ENCODE measurements at places on chromosomes 6 and 20.

DNA sequence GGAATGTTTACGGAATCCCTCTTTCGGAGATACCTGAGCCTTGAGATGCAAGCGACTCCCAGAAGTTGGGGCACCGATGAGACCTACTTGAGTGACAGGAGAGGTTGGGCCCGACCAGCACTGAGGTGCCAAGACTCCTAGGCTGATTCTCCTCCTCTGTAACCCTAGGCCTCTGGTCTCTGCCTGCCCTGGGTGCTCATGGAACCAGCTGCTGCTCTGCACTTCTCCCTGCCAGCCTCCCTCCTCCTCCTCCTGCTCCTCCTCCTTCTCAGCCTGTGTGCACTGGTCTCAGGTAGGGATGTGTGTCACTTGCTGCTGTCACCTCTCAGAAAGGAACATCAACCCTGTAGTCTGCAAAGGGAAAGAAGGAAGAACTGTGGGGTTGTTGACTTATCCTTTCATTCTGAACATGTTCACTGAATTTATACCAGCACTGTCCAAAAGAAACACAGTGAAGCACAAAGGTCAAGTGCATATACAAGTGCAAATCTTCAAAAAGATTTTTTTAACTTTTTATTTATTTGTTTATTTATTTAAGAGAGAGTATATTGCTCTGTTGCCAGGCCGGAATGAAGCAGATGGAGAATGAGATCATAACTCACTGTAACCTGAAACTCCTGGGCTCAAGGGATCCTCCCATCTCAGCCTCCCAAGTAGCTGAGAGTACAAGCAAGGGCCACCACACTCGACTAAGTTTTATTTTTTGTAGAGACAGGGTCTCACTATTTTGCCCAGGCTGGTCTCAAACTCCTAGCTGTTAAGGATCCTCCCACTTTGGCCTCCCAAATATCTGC lies 913 bp downstream of the BTN2A2 start:
- peak; percentile 65 for DNase-seq

GRCh38 chr6:71460933-71461332 lies 172.3 kb downstream of the OGFRL1 start:
- no peak for DNase-seq

GRCh38 chr6:130322673-130323268 lies 43.0 kb upstream of the TMEM200A start:
- peak; percentile 48 for DNase-seq

GRCh38 chr6:99811636-99812035 lies 182.4 kb downstream of the MCHR2 start:
- no peak for DNase-seq

GRCh38 chr6:150865406-150866146 lies at the start of gene MTHFD1L:
Gene MTHFD1L (plus strand): TSS chr6:150865702. CDS start chr6:150865823, 121 bp downstream.
- DNase-seq, result no peak

DNA sequence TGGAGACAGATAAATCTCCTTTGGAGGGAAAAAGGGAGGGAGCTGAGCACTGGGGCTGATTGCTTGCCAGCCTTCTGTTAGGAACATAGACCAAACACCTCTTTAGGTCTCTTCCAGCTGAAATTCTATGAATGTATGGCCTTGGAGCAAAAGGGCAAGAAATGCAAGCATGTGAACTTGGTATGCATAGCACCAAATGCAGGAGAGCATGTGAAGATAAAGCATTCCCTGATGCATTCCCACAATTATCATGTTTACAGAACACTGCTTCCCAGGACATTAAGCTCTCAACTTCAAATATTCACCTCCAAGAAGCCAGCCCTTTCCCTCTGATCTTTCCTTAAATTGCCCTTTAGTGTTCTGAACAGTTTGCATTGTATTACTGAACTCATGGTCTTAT lies 15.6 kb downstream of the RIPOR2 start:
- DNase-seq, result no peak

- no peak for DNase-seq
These were observed 714 bp downstream of the AIF1 start for GRCh38 chr6:31615748-31616147.

DNA sequence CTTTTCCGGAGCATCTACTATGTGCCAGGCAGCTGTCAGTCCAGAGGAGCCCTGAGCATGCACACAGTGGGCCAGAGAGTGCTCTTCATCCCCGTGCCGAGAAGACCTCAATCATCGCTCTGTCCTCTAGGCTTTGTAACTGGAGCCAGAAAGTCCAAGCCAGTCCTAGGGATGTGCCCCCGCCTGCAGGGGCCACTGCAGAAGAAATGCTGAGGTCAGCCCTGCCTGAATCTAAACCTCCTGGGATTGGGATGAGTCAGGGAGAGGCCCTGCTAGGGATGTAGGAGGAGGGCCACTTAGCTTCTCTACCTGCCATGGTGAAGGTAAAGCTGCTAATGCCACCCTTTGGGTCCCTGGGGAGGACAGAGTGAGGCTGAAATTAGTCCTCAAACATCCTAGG lies 146.8 kb downstream of the CDC5L start:
- DNase-seq, result no peak

DNA sequence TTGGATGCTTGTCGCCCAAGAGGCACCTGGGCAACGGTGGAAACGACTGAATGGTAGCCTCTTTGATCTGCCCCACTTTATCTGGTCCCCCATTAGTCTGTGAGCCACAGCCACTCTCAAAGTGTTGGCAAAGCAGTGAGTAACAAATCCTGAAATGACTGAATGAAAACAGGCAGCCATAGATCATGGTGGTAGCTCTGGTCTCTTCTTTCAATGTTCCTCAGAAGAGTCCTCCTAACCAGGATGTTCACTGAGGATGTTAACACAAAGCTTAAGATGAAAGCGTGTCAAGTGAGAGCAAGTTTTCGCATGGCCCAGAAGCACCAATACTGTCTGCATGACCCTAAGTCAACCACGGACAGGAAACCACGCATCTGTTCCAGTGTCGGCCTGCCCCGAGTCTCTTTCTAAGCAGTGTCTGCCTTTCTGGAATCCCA lies 107.3 kb downstream of the IRF4 start:
- no peak for DNase-seq

DNA sequence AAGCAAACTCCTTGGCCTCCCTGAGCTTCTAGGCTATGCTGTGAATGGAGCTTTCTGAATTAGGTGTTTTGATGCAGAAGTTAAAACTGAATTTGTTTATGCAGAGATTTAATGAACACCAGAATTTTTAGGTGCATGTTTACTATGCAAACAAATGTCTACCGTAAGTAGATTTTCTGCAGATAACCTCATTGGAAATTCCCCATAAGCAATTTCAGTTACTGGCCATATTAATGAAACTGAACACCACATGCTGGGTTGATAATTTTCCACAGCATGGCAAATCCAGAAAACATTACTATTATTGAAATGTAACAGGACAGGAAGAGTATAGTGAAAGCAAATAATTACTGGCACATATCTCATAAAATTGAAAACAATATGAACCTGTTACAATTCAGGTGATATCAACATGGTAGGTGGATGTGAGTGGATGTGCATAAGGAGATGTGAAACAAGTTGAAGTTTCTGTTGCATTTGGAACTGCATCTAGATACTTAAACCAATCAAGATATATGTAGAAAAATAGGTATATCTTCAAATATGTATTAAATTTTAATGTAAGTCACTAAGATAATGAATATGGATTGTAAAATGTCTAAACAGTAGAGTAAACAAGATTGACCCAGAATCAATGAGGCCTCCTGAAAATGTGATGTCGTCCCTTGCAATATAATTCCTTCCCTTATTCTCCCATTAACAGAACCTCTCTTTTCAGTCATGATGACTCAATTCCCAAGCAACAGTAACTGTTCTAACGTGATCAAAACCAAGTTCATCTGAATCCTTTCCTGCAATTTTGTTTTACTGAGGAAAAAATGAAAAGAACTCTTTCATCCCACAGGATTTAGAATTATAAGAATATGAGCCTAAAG lies 11.0 kb downstream of the PTCHD4 start:
- no peak for DNase-seq

DNA sequence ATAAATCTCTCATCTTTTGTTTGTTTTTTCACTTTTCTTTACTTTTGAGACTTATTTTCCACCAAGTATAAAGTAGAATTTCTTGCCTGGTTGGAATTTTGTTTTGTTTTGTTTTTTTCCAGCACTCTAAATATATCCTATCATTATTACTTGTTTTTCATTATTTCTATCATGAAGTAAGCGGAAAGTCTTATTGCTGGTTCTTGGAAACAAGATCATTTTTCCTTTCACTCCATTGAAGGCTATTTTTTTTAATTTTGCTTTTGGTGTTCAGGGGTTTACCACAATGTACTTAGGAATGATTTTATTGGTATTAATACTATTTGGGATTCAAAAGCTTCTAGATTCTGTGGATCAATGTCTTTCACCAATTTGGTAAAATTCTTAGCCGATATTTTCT lies 190.1 kb downstream of the LAMA2 start:
- no peak for DNase-seq

GRCh38 chr6:135324531-135324930 lies 143.4 kb downstream of the MYB start:
- no peak for DNase-seq

GRCh38 chr20:50141018-50141675 lies 12.4 kb downstream of the PEDS1 start:
- DNase-seq, result no peak

DNA sequence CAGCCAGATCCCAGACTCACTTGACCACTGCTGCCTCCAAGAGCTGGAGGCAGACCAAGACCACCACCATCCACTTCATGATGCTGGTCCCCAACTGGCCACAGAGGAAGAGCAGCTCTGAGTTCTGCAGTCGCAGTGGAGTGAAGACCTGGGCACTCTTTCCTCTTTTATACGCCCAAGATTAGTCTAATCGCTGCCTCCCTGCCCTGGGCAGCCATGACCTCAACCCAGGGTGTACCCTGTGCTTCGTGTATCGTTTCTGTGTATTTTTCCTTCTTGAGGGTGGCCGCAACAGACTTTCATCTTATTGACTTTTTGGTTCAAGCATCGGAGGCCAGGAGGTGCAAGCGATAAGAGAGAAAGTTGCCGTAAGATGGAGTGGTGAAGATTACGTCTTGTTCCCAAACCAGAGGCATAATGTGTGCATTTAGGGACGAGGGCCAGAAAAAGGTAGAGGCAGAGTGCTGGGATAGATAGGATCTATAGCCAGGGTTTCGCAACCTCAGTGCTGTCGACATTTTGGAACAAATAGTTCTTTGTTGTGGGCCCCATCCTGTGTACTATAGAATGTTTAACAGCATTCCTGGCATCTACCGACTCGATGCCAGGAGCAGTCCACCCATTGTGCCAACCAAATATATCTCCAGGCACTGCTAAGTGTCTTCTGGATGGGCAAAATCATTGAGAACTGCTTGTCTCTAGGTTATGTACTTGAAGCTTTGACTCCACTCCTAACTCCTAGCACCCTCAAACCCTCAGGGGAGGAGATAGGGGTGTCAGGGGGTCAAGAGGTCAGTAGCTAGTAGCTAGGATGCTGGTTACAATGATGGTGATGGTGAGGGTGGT lies at the start of gene PGC:
TSS of gene PGC (minus strand) at position 142 of the 846 bp plus-strand sequence. CDS start at position 79, 63 bp downstream.
- DNase-seq, result no peak

GRCh38 chr6:97626671-97627441 lies 343.8 kb upstream of the MMS22L start:
- DNase-seq, result peak; percentile 38

- no peak for DNase-seq
These were observed 190.6 kb downstream of the MANEA start for GRCh38 chr6:95767897-95768463.

- no peak for DNase-seq
These were observed 1.8 kb upstream of the HLA-DQB1 start for GRCh38 chr6:32668226-32668747.

GRCh38 chr6:42131531-42131930 lies 10.9 kb downstream of the C6orf132 start:
- no peak for DNase-seq

DNA sequence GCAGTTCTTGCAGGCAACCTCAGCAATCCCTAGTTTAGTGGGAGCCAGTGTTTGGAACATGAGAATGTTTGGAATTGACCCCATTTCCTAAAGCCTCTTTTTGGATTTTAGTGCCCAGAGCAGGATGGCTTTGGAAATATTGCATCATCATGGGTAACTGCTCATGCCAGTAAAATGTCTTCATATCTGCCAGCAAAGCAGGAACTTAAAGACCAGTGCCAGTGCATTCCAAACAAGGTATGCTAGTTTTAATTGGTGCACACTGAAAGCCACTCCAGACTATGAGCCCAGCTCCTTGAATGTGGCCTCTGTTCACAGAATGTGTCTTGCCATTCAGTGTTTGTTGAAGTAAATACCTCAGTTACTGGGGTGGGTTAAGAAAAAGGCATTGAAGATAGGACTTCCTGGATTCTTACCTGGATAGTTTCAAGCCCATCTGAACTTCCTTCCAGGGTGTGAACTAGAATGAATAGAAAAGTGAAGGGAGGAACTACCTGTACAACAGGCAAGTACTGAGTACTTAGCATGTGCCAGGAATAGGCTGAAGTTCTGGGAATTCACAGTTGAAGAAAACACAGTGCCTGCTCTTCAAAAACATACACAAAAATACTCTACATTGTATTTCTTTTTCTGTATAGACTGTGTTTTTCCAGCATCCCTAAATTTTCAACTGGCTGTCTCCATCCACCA lies 70.5 kb downstream of the COL19A1 start:
- DNase-seq, result peak; percentile 78

- no peak for DNase-seq
These were observed 35.4 kb downstream of the MAN1A1 start for GRCh38 chr6:119313937-119314884.

DNA sequence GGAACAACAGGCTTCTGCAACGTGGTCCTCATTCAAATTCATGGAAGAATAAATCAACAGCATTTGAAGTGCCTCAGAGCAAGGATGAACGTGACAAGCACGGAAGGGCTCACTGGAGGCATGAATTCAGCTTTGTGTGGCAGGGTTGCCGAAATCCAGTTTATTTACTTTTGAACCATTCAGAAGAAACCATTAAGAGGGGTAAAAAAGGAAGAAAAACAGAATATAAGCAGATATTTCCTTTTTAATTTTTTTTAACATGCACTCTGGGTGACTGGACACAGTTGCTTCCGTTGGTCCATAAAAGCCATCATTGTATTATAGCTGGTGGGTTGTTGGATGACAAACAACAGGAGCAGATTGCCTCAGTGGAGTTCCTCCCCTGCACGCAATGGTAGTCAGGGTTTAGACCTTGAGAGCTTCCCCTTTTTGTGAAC lies 17.3 kb upstream of the SNRPB2 start:
- DNase-seq, result no peak
